ENCODE measurements at places on chromosomes 12 and 14.
A peak's percentile ranks its signal among the peaks of the same experiment; 100 is the strongest.

DNA sequence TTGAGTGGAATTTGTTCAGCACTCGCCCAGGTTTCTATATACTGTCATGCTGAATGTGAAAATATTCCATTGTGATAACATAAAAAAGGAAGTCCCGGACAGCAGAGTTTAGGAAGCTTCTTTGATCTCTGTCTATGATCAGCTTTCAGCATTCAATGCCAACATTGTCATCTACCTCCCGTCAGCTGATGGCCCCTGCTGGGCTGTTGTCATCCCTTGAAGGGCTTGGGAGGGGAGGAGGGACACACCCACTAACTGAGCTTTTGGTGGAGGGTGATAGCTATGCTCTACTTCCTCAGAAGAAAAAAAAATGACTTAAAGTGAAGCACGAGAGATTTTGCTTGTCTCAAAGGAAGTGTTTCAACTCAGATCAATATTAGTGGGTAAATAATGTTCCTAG is 4.7 kb upstream of the KRT77 start:
- no peak for DNase-seq

GRCh38 chr12:27396216-27396815 is 50.2 kb upstream of the SMCO2 start:
- no peak for DNase-seq

- no peak for DNase-seq
These were observed 57.6 kb downstream of the ACADS start for GRCh38 chr12:120783197-120783596.

- DNase-seq: no peak
These were observed 5.2 kb downstream of the GPX2 start for GRCh38 chr14:64937171-64937820.

GRCh38 chr12:94676031-94676641 is 25.8 kb upstream of the TMCC3 start:
- DNase-seq: peak; percentile 63

- no peak for DNase-seq
These were observed 2.2 kb upstream of the EIF2S3B start for GRCh38 chr12:10503460-10503859.

DNA sequence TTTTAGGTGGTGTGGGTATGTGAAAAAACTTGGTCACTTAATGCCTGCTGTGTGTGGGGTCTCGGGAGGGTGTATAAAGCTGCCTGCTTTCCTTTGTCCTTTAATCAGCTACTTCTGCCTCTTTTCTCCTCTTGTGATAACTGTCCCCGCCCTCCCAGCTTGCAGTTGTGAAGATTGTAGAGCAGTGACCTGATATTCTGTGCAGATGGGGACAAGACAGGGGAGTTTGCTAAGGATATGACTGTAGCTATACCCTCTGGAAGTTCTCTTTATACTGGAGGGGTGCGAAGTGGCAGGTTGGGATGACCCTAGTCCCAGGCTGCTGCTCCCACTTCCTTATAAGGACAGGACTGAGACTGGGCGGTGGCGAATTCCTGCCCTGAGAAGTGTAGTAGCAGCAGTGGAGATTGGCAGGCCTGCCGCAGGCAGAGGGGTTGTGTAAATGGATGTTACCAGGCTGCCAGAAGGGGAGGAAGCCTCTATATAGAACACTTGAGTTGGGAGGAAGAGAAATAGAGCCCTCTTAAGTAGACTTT is 835 bp downstream of the MYL6 start:
- peak; percentile 59 for DNase-seq

GRCh38 chr14:79567306-79567705 is 644.0 kb downstream of the DIO2 start:
- no peak for DNase-seq

DNA sequence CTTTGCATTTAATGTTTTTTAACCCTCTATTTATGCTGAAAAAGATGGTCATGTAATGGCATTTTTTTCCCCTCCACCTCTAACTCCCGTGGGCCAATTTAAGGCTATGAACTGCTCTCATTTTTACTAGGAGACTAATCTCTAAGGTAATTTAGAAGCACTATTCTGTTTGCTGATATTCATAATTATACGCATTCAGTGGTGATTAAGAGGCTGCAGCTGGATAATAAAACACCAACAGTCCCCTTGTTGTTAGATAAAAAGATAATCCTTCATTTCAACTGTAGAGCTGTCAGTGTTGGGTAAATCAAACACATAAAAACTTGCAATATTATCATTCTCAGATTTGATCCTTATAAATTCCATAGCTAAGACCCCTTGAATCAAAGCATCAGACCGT is 8.9 kb downstream of the MYO1H start:
- no peak for DNase-seq

- no peak for DNase-seq
These were observed 322.7 kb upstream of the RTL1 start for GRCh38 chr14:101226265-101226602.

DNA sequence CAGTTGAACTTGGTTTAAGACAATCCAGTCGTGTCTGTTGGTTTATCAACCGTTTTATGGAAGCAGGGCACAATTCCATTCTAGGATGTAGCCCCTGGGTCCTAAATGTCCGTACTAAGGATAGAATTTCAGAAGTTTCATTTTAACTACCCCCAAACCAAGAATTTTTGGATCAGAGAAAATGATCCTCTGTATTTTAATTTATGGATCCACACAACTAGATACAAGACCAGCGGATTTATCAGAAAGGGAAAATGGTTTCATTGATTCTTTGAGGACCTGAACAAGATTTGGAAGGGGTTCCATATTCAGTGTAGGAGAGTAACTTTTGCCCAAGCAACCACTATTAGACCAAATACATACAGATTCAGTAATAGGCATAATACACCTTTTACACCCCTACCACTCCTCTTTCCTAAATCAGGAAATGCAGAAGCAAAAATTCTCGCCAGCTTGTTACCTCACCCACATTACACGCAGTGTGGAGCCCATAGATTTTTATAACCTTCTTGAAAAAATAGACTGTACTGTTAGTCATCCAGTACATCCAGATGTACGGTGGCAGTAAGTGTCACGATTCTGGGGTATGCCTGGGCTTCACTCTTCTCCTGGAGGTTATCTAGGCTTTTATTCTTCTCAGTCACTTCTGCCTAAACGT is 1.4 kb upstream of the FBXL14 start:
- no peak for DNase-seq

DNA sequence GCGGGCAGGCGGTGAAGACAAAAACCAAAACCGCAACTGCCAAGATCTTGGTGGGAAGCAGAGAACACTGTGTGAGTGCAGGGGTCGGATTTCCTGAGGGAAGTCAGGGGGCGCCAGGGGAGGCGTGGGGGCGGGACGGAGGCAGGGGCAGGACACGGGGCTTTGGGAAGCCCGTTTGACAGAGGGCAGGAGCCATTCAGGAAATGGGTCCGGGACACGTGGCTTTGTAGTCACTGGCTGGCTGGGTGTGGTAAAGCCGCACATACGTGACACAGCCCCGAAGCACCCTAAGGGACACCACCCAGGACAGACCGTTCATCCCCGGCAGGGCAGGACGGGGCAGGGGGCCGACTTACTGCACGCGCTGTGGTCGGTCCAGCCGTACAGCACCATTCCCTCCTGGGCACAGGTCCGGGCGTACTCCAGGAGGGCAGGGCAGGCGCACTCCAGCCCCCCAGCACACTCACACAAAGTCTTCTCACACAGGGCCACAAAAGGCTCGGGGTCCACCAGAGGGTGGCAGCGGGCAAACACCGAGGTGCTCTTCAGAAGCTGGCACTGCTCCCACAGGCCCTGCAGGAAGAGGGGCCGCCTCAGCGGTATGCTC is 49.4 kb downstream of the VWF start:
- no peak for DNase-seq

DNA sequence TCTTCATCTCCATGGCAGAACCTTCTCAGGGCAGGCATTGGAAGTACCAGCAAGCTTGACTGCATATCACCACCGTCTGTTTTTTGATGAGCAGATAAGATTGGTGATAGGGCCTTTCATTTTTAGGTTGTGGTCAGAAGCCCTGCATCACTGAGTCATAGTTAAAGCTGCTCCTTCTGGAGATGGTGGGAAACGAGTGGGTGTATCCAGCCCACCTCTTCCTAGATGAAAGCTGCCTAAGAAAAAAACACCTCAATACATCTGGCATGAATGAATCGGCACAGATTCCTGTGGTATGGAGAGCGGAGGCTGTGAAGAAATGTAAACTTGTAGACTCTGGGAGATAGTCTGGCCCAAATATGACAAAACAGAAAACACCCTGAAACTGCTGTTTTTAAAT is 248.7 kb upstream of the EGLN3 start:
- DNase-seq: no peak

- no peak for DNase-seq
These were observed 1822.9 kb upstream of the FLRT2 start for GRCh38 chr14:83707056-83707455.

DNA sequence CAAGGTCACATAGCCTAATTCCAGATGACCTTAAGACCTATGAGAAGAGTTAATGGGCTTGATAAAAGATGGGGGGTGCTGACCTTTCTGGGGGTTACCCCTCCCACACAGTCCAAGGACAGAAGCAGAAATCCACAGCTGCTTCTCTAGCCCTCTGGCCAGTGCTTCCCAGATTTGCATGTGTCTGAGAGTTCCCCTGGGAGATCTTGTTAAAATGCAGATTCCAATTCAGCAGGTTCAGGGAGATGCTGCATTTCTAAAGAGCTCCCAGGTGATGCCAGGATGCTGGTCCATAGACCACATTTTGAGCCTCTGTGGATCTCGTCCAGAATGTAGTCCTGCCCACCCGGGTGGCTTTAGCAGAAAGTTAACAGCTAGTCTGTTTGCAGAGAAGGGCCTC is 82.1 kb downstream of the WSCD2 start:
- DNase-seq: no peak

DNA sequence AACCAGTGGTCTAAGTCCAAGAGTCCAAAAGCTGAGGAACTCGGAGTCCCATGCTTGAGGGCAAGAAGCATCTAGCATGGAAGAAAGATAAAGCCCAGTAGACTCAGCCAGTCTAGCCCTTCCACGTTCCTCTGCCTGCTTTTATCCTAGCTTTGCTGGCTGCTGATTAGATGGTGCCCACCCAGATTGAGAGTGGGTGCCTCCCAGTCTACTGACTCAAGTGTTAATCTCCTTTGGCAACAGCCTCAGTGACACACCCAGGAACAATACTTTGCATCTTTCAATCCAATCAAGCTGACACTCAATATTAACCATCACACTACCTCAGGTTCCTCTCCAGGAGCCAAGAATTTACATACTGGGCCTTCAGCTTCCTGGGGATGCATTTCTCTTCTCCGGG is 476.1 kb downstream of the FUT8 start:
- DNase-seq: no peak

DNA sequence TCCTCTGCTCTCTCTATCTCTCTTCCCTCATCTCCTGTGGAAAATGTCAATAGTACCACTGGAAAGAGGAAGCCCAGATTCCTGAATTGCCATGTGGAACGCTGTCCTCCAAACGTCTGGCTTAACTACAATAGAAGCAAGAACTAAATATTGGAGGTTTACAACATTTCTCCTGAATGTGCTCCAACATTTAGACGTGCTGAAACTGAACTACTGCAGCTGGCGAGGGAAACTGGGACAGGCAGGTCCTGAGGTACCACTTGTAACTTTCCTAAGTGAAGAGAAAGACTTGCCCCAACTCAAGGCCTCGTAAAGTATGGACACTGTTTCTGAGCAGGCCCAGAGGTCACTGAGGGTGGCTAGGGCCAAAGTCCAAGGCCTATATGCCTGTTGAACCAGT is 187.7 kb downstream of the NTF3 start:
- DNase-seq: no peak

- DNase-seq: no peak
These were observed 29.2 kb upstream of the BMAL2 start for GRCh38 chr12:27303139-27304111.

DNA sequence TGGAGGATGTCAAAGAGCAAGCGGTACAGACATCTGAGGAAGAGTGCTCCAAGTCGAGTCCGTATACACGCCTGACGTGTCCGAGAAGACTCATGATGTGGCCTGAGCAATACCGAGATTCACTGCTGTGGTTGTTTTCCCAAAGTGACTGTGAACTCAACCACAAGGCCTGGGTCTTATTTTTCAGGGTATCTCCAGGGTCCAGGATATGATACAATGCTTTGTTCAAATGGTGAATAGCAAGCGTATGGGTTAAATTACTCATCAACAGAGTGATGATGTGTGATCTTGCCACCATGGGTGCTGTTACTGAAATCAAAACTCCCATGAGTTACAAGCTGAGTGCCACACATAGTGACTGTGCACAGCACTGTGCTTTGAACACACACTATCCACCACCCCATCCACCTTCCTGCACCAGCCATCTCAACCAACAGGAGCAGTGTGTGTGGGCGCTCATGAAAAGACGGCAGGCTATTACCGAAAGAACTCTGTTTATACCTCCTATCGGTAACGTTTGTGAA is 109.6 kb downstream of the BCAT1 start:
- peak; percentile 97 for DNase-seq

- DNase-seq: no peak
These were observed 69.2 kb downstream of the LIN7A start for GRCh38 chr12:80868576-80868975.

DNA sequence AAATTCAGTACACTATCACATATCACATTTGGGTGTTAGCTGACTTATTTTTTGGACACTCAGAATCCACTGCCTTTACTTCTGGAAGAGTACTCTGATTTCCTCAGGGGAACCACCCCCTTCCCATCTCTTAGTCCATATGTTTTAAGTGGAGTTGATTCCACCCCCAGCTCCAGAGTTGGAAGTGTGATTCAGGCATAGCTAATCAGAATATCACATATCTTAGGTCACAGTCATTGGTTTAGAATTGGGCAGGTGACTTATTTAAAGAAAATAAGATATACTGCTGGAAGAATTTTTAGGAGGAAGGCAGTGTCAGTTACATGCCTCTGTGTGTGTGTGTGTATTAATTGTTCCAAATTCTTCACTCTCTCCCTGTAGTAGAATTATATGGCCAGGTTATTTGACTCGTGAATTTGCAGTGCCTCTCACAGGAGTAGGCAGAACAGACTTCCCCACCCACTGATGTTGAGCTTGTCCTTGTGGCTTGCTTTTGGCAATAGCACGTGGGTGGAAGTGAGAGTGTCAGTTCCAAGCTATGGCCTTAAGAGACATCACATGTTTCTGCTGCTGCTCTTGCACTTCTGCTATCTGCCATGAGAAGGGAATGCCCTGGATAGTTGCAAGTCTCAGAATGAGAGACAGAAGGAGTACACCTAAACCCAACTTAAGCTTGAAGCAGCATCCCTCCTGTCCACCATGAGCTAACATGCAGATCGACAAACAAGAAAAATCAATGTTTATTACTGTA is 6.4 kb upstream of the GAS2L3 start:
- DNase-seq: peak; percentile 66

DNA sequence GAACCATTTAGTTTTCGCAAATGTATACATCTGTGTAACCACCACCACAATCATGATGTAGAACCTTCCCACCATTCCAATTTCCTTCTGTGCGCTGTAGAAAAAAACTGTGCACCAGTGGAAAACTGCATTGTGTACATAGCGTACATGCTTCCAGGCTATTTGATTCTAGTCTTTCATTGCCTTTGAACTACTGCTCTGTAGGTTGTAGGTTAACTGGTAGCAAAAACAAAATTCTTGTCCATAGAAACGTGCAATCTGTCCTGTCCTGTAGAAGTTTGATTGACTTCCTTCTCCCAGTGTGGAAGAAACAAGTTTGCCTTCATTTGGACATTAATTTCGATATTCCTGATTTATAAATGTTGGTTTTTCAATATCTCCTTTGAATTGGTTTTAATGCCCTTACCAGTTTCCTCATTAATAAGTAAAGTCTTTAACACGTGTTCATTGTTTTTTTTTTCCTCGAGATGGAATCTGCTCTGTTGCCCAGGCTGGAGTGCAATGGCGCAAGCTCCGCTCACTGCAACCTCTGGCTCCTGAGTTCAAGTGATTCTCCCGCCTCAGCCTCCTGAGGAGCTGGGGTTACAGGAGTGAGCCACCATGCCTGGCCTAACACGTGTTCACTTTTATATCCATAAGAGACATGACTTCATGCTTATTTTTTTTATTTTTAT is 3.6 kb upstream of the ISM2 start:
- no peak for DNase-seq

Measured in GM12865 (cell line).